Smooth muscle cell of the umbilical artery (primary cell): ENCODE measurements at places on chromosomes 13 and 19. TPM values are rescaled to one million over a fixed set of nuclear protein-coding genes. Genes with fewer than 3 reads are reported as not detected.

Gene PSG7
- not detected in 2 replicates for total RNA-seq

Gene IFNL1
- total RNA-seq: not detected in 2 replicates

Gene ZNF600
- 3.0 and 3.7 TPM in 2 replicates for total RNA-seq

Gene JSRP1
- 0.14 and 0.30 TPM in 2 replicates for total RNA-seq

Gene CCNA1
- 1.2 and 6.5 TPM in 2 replicates for total RNA-seq

Gene ATXN8OS
- total RNA-seq: not detected in 2 replicates

Gene FBN3
- not detected in 2 replicates for total RNA-seq

Gene CKM
- total RNA-seq: not detected in 2 replicates

Gene ZMYM5
- total RNA-seq: 12.5 and 13.7 TPM in 2 replicates

Gene RGS9BP
- total RNA-seq: 0.23 and 0.59 TPM in 2 replicates

Gene CHMP2A
- total RNA-seq: 68.1 and 103 TPM in 2 replicates

Gene CERS1
- 2.3 and 2.7 TPM in 2 replicates for total RNA-seq

Gene TNNT1
- total RNA-seq: 1.5 and 3.0 TPM in 2 replicates

Gene QPCTL
- 27.3 and 28.2 TPM in 2 replicates for total RNA-seq

Gene GAS6
- 393 and 432 TPM in 2 replicates for total RNA-seq

Gene PLA2G4C
- total RNA-seq: 17.5 and 19.3 TPM in 2 replicates

Gene ZNF835
- total RNA-seq: 0.09 and 0.30 TPM in 2 replicates

Gene TMEM91
- total RNA-seq: 5.0 and 9.8 TPM in 2 replicates

Gene PTPRH
- 4.2 and 5.0 TPM in 2 replicates for total RNA-seq

Gene F2RL3
- total RNA-seq: not detected in 2 replicates

Gene ZNF491
- total RNA-seq: 4.4 and 5.3 TPM in 2 replicates

Gene TNNI3
- total RNA-seq: not detected in 2 replicates

Gene ZNF534
- total RNA-seq: not detected in 2 replicates

Gene CD70
- not detected in 2 replicates for total RNA-seq

Gene SPRY2
- 8.0 and 27.5 TPM in 2 replicates for total RNA-seq

Gene TUBB4A
- 0.60 TPM in 1 of 2 replicates, not detected in the other for total RNA-seq

Gene KISS1R
- not detected in 2 replicates for total RNA-seq

Gene LIG4
- total RNA-seq: 15.1 and 22.4 TPM in 2 replicates

Gene IZUMO4
- 0.89 and 1.5 TPM in 2 replicates for total RNA-seq

Gene VAV1
- total RNA-seq: not detected in 2 replicates

Gene LIPE
- total RNA-seq: 1.5 and 2.8 TPM in 2 replicates

Gene ZNF442
- 3.3 and 3.9 TPM in 2 replicates for total RNA-seq

Gene IGFLR1
- total RNA-seq: 0.30 and 0.42 TPM in 2 replicates
